HS-5 (cell line): ENCODE measurements at places on chromosomes 5 and 9.

GRCh38 chr5:67377631-67378030 is 181.0 kb upstream of the CD180 start:
- DNase-seq, result no peak

GRCh38 chr9:16459421-16460148 is 410.9 kb downstream of the BNC2 start:
- no peak for DNase-seq

GRCh38 chr5:123874600-123875201 is 362.7 kb downstream of the CSNK1G3 start:
- no peak for DNase-seq

- DNase-seq, result no peak
These were observed 48.9 kb downstream of the NUDT12 start for GRCh38 chr5:103513701-103514100.

GRCh38 chr5:95975703-95976102 is 14.1 kb upstream of the ELL2 start:
- no peak for DNase-seq

DNA sequence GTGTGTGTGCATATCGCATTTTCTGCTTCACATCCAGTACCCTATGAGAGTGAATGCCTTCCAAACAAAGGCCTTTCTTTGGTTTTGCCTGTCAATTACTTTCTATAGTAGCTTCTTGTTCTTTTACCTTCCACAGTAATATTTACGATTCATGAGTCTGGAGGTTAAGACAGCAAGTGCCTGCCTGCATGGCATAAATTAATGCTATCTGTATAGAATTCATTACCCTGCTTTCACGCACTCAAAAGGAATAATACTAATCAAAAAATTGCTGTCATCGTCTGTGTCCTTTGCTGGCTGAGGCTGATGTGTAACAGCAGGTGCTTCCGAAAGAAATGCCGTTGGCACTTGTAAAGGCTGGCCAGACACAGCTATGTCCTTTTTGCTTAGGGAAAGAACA is 1304.4 kb upstream of the CDH6 start:
- DNase-seq, result no peak

- no peak for DNase-seq
These were observed 74.8 kb downstream of the MACIR start for GRCh38 chr5:103333376-103333775.

GRCh38 chr9:88791105-88791805 is 200.0 kb upstream of the S1PR3 start:
- DNase-seq, result no peak

- peak; percentile 20 for DNase-seq
These were observed 45.9 kb upstream of the KCNMB1 start for GRCh38 chr5:170434966-170435605.

DNA sequence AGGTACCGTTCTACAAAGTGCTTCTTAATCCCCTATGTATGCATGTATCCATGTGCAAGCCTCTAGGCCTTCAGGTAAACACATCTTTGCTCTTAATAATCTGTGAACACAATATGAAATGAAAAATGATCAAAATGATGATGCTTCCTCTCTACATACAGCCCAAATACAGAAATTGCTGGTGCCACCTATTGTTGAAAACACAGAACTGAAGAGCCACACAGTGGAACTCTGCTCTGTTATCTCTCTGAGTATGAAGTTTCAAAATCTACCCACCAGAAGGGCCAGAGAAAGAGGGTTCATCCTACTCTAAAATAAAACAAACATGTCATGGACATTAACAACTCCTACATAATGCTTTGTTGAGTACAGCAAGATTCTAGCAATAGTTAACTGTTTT is 71.3 kb downstream of the GLIS3 start:
- no peak for DNase-seq

- DNase-seq, result no peak
These were observed 123.1 kb downstream of the PIP5K1B start for GRCh38 chr9:68827837-68828744.

- no peak for DNase-seq
These were observed 286.9 kb upstream of the TARS1 start for GRCh38 chr5:33153831-33154230.

- DNase-seq, result no peak
These were observed 60.8 kb downstream of the SEMA4D start for GRCh38 chr9:89436963-89437625.

DNA sequence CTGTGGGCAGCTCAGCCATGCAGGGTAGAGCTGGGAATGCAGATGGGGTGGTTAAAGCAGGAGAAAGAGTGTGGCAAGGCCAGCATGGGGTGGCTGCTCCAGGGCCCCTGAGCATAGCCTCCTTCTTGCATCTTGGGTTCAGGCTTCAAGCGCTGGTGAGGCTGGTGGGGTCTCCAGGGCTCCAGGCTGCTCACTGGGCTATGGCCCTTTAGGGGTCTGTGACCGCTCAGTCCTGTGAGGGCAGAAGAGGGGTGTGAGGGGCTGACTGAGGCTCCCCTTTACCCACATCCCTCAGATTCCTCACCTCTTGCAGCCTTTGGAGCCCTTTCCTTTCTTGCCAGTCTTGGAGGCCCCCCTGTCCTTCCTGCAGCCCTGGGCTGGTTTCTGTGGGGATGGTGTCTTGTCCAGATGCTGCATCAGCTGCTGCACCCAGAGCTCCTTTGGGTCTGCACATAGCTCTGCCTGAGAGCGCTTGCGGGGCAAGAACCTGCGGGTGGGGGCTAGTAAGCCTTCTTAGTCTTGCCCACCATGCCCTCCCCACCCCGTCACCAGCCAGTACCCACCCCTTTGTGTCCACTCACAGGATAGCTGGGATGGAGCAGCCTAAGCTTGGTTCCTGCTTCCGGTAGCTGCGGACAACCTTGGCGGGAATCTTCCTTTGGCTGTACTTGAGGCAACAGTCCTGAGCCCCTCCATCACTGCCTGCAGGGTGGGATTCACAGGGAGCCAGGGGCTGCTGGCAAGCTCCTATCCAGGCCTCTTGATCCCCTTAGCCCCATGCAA is 549 bp downstream of the CCL21 start:
- DNase-seq, result no peak
